ENCODE measurements at places on chromosomes 3 and 15. TPM values are rescaled to one million over a fixed set of nuclear protein-coding genes. Genes with fewer than 3 reads are reported as not detected.

DNA sequence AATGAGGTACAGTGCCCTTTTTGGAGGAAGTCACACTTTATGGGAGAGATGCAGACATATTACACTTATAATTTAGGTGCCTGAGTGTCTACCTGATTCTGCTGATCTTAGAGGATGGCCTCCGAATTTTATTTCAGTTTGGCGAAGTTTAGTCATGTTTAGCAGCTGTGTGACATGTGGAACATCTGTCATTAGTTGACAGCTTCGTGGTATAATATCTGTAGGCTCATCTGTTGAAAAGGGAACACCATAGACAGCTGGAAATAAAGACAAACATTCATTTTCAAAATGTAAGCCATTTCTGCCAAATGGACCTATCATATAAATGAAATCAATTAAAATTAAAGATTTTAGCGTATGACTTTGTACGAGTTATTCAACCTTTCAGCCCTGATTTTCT, 165.4 kb downstream of the CFAP20DC start:
- H3K36me3 ChIP-seq, result no peaks in the 10 kb centered on the region
- no peaks in the 10 kb centered on the region for H3K27me3 ChIP-seq
- H3K4me1 ChIP-seq, result no peaks in the 10 kb centered on the region
- DNase-seq, result no peak
- H3K4me3 ChIP-seq, result no peak overlapping the region

- DNase-seq, result no peak
- no peaks in the 10 kb centered on the region for H3K27me3 ChIP-seq
- H3K36me3 ChIP-seq, result no peaks in the 10 kb centered on the region
- no peak overlapping the region for H3K4me3 ChIP-seq
Observed at GRCh38 chr3:152720951-152721718, 113.8 kb upstream of the P2RY1 start.

DNA sequence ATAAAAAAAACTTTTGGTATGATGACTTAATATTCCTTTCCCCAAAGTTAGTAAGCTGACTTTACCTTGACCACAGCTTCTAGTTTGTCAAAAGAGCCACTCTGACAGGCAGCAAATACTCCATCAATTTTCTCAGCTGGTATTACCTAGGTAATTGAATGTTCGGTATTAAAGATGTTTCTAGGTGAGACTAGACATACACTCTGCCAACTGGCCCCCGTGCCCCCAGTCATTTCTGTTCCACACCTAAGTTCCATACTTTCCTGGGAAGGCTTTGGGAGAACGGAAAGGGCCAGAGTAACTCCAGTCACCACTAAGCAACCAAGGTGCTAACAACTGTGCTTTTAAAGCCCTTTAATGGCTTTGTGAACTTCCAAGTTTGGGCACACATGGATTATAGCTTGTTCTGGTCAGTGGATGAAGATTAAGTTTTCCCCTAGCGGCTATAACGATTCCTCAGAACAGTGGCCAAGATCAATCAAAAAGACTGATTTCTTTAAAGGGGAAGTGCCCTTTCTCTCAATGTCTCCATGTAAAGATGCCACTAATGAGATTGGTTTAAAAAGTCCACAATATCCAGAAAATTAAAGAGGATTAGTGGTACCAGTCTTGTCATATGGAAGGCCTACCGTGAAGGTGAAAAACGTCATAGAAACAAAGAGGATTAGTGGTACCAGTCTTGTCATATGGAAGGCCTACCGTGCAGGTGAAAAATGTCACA, 7.0 kb downstream of the EIF4A2 start:
- peaks cover 44% of the 10 kb centered on the region for H3K36me3 ChIP-seq
- H3K27me3 ChIP-seq, result no peaks in the 10 kb centered on the region
- DNase-seq, result no peak
- H3K27ac ChIP-seq, result no peak overlapping the region
- H3K4me1 ChIP-seq, result peaks cover 31% of the 10 kb centered on the region

DNA sequence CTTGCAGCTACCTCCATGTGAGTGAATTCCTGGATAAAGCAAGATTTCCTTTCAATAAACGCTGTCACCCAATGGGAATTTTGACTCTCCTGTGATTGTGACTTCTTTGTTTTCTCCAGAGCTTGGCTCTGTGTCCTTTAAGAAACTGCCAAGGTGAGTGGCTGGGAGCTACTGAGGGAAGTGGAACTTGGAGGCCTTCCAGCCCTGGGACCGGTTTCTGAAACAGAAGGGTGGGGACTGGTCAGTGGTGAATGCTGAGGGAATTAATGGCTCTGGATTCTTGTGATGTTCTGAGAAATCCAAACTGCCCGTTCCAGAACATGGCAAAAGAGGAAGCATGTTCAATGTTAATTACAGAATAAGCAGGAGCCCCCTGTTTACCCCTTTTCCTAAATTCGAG, 41.1 kb upstream of the MYZAP start:
- no peak for DNase-seq
- no peaks in the 10 kb centered on the region for H3K27me3 ChIP-seq
- H3K4me3 ChIP-seq, result no peak overlapping the region

SSR3 gene
- 107 TPM for total RNA-seq
